ENCODE measurements at places on chromosomes 11 and 22. TPM values are rescaled to one million over a fixed set of nuclear protein-coding genes. Genes with fewer than 3 reads are reported as not detected.

Gene MUC2
- total RNA-seq: not detected

Gene GNB1L
- total RNA-seq: 11.2 TPM

Gene ACR
- total RNA-seq: not detected

Gene MAPK11
- total RNA-seq: 19.8 TPM

Gene SLCO2B1
- total RNA-seq: 2.3 TPM

Gene PATE4
- not detected for total RNA-seq

Gene RAB3IL1
- 0.49 TPM for total RNA-seq

Gene GLYATL2
- 0.38 TPM for total RNA-seq

Gene HBE1
- not detected for total RNA-seq

Gene GAB4
- total RNA-seq: not detected

Gene NUDT22
- 83.3 TPM for total RNA-seq

Gene DRD2
- total RNA-seq: not detected
